ENCODE measurements at places on chromosomes 13 and 19. TPM values are rescaled to one million over a fixed set of nuclear protein-coding genes. Genes with fewer than 3 reads are reported as not detected.
A peak's percentile ranks its signal among the peaks of the same experiment; 100 is the strongest.

- DNase-seq = no peak
Observed at GRCh38 chr13:110651271-110651670, 35.9 kb downstream of the NAXD start.

GRCh38 chr13:114140131-114140905, 7.9 kb upstream of the RASA3 start:
- DNase-seq = no peak

DNA sequence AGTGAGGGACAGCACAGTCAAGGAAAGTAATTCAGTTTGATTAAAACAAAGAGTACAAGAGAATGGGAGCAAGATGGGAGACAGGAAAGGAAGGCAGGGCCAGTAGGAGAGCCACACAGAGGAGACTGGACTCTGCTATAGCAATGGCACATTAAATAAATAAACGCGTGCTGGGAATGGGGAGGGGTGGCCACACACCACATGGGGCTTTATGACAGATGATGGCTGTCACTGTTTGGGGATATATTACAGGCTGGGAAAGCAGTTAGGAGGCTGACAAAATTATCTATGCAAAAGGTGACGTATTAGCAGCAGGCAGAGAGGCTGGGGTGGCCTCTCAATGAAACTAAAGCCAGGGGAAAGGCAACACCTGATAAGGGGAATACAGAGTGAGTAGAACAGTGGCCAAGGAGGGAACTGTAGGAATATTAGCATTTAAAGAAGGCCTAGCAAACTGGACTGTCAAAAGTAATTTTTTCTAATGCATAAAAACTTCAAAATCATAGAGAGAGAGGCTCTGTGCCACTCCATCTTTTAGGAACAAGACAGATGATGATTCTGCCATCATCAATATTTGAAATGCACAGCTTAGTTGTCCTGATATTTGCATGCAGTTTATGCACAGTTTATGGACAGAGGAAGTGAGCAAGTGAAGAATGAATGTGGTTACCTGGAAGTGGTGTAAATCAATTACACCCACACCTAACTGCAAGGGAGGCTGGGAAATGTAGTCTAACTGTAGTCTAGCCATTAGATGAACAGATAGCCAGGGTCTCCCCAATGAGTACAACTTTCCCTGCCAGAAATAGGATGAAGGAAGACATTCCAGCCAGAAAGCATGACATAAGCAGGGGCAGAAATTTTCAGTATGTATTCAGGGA, 346.5 kb downstream of the FOXO1 start:
- no peak for DNase-seq

GRCh38 chr13:113933901-113934300, 40.0 kb downstream of the C13orf46 start:
- DNase-seq = peak; percentile 7

- DNase-seq = no peak
Observed at GRCh38 chr13:102907886-102908515, 62.2 kb downstream of the ERCC5 start.

DNA sequence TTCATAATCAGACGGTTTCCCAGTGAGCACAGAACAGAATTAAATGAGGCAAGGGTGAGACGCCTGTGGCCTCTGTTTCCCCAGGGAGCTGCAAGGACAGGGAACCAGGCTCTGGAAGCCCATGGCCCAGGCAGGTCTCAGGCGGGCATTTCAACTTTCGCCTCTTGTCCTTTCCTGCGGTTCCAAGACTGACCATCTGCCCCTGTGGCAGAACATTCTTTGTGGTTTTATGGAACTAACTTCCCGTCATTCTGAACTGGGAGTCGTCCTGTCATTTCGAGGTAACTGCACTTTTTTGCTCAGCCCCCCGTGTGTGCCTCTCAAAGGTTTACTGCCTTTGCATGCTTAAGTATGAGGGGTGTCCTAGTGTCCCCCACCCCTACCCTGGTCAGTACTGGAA, 70.9 kb downstream of the KL start:
- DNase-seq = no peak

- DNase-seq = peak; percentile 56
Observed at GRCh38 chr13:21060338-21061028, 903 bp downstream of the LATS2 start.

DNA sequence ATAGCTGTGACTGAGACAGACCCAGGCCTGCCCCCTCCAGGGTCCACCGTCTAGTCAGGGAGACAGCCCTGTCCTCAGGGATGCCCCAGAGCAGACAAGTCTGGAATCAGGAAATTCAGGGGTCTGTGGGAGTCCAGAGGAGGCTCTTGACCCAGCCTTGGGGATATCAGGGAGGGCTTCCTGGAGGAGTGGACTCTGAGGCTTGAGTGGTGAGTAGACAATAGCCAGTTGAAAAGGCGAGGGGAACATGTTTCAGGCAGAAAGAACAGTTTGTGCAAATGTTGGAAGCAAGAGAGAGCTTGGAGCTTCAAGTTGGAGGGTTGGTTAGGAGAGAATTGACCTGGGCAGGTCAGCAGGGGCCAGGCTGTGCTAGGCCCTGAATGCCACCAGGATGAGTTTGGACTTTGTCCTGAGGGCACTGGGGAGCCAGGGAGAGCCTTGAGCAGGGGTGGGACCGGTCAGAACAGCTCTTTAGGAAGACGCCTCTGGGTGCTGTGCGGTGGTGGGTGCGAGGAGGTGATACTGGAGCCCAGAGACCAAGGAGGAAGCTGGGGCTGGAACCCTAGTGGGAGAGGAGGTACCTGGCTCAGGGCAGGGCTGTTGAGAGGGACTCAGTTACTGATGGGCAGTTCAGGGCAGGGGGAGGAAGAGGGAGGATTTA, 2.7 kb downstream of the CCDC9 start:
- no peak for DNase-seq

DNA sequence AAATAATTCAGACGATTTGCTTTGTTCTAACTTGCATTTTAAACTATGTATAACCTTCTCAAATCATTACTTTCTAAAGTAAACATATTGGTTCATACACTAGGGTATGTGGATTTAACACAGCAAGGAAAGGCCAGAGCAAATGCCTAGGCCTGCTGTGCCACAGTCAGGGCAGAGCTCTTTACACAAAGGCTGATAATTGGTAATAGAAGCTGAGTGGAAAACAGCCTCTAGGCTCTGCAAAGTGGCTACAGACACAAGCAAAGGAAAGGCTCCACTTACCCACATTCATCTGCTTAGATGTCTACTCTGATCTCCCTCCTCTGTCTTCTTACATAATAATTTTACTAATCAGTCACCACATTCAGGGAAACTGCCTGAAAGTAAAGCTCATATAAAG, 382.9 kb downstream of the OLFM4 start:
- DNase-seq = no peak

DNA sequence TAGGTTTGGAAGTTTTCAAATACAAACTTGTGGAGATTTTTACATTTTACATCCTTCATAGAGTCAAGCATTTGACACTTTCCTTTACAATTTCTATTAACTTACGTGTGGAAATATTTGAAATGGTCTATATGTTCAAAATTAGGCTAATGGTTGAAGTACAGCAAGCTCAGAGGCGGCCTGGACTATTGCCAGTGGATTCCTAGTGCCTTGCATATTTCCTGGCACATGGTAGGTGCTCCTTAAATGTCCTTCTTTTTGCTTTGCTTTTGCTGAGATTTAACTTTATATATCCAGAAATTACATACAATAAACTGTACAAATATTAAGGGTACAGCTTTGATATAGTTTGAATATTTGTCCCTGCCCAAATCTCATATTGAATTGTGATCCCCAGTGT, 93.9 kb downstream of the UBL3 start:
- no peak for DNase-seq

- no peak for DNase-seq
Observed at GRCh38 chr13:48656608-48657007, 2.9 kb downstream of the CYSLTR2 start.

DNA sequence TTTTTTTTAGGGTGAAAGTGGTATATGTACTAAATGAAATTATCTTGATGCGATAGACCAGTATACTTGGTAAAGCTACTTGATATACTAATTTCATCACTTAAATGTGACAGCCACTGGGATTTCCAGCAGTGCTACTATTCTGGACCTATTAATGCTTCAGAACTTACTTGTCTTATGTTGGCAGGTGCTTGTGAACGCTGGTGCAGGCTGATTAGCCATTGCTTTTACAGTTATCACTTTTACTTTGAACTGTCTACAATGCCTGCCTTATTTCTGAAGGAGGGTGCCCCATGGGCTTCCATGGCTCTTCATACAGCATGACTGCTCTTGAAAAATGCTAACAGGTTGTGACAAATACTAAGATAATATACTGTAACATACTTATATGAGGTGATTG, 294.7 kb downstream of the GPC6 start:
- DNase-seq = no peak

- DNase-seq = no peak
Observed at GRCh38 chr13:23728807-23729206, 158.6 kb downstream of the TNFRSF19 start.

DNA sequence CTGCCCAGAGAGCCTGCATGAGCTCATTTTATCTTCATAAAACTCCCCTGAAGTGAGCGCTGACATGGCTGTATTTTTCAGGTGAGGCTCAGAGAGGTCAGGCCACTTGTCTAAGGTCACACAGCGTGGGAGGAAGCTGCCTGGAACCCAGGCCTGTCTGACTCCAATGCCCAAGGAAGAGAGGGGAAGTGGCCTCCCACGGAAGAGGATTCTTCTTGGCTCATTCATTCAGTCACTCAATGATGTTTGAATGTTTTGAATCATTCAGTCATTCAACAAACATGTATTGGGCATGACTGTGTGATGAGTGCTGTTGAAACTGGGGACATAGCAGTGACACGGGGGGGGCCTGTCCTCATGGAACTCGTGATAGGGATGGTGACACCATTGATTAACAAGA, 12.0 kb downstream of the ACTL9 start:
- no peak for DNase-seq

- no peak for DNase-seq
Observed at GRCh38 chr13:50202485-50202884, 187.2 kb downstream of the KCNRG start.

- peak; percentile 10 for DNase-seq
Observed at GRCh38 chr13:113945857-113946408, 27.9 kb downstream of the C13orf46 start.

- DNase-seq = peak; percentile 48
Observed at GRCh38 chr19:40921005-40921897, 39.2 kb upstream of the CYP2A7 start.

DNA sequence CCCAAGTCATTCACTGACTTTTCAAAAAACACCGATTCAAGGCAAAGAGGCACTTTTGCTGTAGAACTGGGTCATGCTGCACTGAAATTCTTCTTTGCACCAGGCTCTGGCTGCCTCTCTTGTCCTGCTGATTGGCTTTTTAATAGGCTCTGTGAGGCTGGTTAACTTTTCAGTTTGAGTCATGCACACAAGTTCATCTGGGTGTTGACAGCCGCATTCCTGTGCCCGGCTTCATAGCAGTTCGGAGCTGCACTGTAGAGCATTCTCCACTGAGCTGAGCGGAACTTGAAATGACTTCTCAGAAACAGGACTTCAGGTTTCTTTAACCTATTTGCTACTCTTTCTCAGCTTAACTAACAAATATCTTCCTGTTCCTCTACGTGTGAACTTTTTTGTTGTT, 978.3 kb downstream of the UQCRFS1 start:
- no peak for DNase-seq

DNA sequence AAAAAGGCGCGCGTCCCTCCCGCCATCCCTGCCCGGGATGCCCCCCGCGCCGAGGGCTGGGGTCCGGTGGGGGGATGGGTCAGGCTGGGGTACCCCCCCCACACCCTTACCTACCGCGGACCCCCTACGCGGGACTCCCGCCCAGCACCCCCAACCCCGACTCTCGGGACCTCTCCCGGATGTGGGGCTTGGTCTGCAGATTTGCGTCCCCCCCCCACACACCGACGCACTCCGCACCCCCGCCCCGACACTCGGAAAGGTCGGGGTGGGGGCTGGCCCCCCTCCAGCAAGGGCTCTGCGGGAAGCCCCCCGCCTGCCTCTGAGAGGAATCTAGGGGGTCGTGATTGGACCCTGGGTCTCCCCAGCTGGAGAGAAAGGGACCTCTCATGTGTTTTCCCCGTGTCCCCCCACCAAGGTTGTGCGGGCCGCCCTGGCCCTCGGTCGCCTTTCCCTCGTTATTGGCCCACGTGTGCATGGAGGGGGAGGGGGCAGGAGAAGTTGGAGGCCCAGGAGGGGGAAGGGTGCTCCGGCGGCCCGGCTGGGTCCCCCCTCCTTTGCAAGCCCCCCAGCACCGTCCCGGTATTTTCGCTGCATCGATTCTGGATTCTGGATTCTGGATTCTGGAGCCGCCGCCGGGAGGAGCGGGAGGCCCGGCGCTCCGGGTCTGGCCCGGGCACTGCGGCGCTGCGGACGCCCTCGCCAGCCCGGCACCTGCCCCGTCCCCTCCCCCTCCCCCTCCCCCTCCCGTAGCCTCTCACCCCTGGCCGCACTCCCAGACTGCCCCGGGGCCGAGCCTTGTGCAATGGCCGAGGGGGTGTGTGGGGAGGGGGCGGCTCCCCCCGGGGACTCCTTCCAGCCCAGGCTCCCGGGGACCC, 607 bp downstream of the NFIC start:
- peak; percentile 82 for DNase-seq

- DNase-seq = no peak
Observed at GRCh38 chr13:114148521-114148855, 16.1 kb upstream of the RASA3 start.

DNA sequence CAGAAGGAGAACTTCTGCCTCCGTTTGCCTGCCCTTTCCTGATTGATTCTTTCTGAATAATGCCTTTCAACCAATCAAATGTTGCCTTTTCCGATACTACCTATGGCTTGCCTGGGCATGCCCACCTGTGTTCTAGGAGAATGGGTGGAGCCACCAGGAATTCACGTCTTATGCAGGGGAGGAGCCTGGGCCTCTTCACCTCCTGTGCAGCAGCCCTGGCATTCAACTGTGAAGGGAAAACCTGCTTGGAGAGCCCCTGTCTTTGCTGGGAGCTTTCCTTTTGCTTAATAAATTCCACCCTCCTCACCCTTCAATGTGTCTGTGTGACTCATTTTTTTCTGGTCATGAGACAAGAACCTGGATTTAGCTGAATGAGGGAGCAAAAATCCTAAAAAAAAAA, 730.7 kb downstream of the UQCRFS1 start:
- no peak for DNase-seq

GRCh38 chr13:51437550-51438127, 15.2 kb downstream of the INTS6 start:
- no peak for DNase-seq

KRTDAP gene
- polyA plus RNA-seq = not detected

KASH5 gene
- polyA plus RNA-seq = not detected

CASP14 gene
- not detected for polyA plus RNA-seq

KLC3 gene
- not detected for polyA plus RNA-seq

ADM5 gene
- polyA plus RNA-seq = not detected

WDR88 gene
- polyA plus RNA-seq = not detected

Measured in ovary (tissue), 10 donors.